Hepatocyte (in vitro differentiated cells): ENCODE measurements at places on chromosomes 2 and 18. TPM values are rescaled to one million over a fixed set of nuclear protein-coding genes. Genes with fewer than 3 reads are reported as not detected.
A peak's percentile ranks its signal among the peaks of the same experiment; 100 is the strongest.

Gene ZC3H8
- total RNA-seq, result 7.4 and 17.5 TPM in 2 replicates

Gene FABP1
- 165 and 244 TPM in 2 replicates for total RNA-seq

Gene GALNT3
- total RNA-seq, result 48.1 and 49.9 TPM in 2 replicates

Gene MC2R
- total RNA-seq, result not detected in 2 replicates

Gene FECH
- total RNA-seq, result 19.3 and 28.1 TPM in 2 replicates

DNA sequence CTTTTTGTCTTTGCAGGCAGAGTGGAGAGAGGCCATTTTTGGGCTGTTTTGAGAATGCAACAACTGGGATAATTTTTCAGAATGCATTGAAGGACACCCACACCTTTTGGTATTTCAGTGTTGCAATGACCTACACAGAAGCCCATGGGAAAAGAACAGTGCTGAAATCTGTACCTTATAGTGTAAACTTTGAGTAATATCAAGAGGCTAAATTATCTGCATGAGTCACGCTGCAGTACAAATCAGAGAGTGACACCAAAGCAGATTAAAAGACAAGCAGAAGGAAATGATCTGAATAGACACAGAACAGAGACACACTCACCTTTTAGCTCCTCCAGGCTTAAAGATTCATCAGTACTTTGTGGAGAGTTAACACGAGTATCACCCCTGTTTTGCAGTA is 265.3 kb downstream of the PAX3 start:
- DNase-seq, result peak; percentile 12

GRCh38 chr2:138867341-138867740 is 87.2 kb upstream of the NXPH2 start:
- no peak for DNase-seq

DNA sequence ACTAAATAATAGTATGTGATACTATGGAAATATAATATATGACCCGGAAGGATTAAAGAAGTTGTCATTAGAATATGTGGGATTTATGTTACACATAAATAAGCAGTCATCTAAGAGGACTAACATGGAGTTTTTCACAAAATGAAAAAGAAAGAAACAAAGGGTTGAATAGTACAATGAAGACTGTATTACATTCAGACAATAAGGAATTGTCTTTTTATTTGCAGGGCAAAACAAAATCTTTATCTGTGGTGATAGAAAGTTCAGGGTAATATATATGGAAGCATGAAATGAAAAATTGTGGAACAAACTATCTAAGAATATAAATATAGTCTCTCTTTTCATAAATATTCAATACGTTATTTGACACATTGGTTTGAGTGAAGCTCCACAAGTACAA is 5.8 kb downstream of the ERMN start:
- DNase-seq, result no peak

DNA sequence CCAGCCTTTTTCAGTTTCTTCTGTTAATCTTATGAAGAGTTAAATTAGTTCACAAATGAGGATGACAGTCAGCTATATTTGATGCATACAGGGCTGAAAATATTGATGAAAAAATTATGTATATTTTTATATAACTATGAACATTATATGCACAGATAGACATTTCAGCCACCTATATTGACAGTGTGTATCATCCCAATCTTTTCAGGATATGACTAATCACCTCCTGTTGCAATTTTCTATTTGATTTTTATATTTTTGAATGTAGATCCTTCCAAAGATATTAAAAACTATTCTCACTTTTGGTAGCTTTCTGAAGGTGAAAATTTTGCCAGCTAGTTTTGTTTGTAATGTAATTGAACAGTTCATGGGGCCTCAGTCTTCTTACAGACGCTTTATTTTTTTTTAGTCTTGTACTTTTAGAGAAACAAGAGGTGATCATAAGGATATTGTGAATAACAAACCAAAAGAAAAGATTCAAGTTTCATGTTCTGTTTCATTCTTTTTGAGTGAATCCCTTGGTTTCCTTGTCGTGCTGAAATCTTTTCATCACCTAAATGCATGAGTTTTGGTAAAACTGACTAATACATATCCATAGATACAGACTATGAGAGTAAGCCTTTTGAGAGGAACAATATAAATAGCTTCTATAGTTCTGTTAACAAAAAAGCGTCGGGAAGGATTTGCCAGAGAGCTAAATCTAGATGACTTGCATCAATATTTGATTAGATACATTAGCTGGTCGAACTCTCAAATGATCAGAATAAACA is 123.1 kb downstream of the ARHGAP15 start:
- no peak for DNase-seq

DNA sequence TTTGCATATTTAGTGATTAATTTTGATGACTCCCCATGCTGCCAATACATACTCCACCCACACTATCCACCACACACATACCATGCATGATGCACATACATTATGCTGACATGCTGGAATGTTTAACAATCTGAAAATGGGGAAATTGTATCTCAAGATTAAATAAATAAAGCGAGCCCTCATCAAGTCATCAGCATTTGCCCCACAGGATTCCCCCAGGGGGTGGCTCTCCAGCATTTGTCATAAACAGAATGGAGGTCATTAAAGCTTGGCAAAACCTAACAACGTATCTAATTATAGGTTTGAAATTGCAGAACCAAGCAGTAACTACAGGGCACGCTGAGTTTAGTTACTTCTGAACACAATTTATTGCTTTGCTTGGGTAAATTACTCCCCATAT is 141.2 kb upstream of the TACR1 start:
- DNase-seq, result no peak

GRCh38 chr2:78701546-78701945 is 324.0 kb upstream of the REG3G start:
- no peak for DNase-seq

DNA sequence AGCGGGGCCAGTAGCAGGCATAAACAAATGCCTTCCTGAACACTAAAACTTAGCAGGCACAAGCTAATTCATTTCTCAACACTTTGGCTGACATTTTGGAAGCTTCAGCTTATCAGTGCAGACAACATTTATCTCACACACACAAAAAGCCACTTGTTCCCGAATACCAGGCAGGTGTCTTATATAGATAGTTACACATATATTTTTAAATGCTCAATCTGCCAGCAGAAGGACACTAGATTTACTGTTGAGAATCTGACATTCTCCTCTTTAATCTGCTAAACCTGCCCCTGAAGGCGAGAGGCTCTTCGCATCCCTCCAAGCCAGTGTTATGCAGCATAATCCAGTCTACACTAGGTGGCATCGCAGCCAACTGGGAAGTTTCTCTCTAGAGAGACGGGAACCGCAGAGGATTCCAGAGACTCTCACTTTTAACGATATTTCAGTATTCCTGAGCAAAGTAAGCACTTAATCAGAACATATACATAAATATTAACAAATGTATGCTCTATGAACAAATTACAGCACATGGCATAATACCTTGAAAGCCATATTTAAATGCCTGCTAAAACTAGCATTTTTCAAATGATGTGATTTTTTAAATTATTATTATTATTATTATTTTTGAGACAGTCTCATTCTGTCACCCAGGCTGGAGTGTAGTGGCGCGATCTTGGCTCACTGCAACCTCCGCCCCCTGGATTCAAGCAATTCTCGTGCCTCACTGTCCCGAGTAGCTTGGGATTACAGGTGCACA is 90.2 kb upstream of the SCG2 start:
- peak; percentile 73 for DNase-seq

DNA sequence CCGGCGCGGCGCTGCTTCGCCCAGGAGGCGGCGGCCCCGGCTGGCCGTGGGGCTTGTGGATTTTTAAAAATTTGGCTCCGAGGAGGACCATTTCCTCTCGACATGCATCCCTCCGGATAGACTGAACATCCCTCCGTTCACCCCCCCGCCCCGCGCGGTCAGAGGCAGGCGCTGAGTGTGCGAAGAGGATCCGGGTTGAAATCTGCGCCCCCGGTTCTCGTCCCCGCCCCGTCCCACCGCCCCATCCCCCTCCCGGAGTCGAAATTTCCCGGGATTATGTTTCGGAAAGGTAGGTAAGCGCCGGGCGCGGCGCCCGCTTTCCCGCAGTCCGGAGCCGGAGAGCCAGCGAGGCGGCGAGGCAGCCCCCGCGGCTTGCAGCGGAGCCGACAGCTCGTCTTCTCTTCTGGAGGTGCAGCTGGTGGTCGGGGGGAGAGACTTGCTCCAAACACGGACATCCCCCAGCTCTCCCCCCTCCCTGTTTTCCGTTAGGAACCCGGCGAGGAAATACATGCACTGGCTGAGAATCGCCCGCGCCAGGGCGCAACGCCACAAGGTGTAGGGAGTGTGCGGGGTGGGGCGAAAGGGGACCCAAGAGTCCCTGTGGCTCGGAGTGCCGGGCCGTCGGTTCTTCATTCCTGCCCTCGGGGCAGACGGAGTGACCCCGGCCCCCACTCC is at the start of gene PRKCE:
Gene PRKCE, plus strand, starts transcription at position 261 of the 675 bp plus-strand sequence.
- DNase-seq, result peak; percentile 54

DNA sequence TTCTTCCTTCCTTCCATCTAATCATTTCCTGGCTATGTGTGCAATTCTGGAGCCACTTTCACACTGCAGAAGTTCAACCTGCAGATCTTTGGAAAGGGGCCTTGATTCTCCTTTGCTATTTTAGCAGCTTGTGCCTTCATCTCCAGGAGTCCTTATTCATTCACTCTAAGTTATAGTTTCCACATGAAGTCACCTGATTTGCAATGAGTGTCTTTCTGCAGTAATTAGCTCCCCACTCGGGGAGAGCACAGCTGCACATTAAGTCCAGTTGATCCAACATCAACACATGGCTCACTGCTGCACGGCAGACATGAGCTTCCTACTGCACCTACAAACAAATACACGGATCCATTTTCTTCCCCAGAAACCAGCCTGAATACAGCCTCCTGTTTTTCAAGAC is 323.1 kb upstream of the TNP1 start:
- DNase-seq, result no peak

GRCh38 chr2:152505495-152505906 is 170.5 kb downstream of the FMNL2 start:
- DNase-seq, result no peak

DNA sequence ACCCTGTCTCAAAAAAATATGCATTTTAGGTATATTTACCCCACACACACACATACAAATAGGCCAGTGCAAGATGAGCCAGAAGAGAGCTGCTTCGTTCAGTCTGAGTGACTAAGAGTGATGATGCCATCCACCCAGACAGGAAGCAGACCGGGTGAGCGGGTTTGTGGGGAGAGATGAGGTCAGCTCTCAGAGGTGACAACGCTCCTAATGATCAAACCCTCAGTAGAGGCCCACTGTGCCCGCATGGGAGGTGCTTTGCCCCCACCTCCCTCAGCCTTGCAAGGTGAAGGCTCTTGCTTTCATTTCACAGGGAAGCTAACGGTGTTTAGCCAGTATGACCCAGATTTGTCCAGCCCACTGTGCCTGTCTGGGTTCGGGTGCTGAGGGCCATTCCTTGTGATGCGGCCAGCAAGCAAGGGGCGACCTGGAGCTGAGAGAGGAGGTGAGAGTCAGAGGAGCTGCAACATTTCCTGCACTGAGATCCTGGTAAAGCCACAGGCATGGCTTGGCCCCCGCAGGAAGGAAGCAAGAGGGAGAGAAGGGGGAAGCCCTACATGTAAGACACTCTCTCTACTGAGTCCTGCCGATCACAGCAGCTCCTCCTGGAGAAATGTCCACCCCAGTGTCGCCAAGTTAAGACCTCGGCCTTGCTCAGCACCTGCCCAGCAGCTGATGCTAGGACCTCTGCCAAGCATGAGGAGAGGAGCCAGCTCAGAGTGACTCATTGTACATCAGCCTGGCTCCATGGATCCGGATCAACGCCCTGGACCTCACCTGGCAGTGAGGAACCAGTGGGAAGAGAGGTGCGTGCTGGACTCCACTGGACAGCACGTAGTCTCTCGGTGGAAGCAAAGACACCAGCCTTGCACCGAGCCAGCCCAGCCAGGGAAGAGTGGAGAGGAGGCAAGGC is 37.0 kb downstream of the NIFK start:
- DNase-seq, result peak; percentile 47

GRCh38 chr2:217934321-217935131 is 68.3 kb downstream of the TNS1 start:
- DNase-seq, result no peak

DNA sequence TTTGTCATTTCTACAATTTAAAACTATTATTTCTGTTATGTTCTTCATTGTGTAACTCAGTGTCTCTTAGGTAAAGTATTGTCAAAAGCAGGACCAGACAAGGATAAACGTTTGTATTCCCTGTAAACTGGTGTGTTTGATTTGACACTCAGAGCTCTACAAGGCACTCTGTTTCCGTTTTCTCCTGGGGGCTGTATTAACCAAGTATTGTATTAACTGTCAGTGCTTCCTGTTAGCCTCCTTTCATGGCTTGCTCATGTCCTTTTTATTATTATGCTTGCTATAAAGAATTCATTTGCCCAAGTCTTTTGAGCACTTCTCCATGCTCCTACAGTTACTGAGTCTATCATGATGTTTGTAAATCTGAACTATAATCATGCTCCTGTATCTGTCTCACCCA is 323.7 kb downstream of the LPIN1 start:
- DNase-seq, result no peak

DNA sequence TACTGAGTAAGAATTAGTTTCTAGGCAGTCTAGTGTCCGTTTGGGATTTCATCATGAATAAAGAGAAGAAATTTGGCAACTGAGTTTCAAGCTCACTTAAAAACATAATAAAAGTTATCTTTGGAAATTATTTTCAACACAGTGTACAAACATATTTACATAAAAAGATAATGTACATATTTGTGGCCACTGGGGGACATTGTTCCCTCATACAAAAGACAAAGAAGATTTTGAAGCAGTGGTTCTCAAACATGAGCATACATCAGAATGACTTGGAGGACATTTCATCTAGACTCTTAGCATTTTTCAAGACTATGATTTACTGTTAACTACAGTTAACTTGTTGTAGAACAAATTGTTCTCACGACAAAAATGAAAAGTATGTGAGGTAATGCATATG is 15.7 kb upstream of the TTC21B start:
- no peak for DNase-seq

- DNase-seq, result no peak
These were observed 128.6 kb downstream of the RGPD3 start for GRCh38 chr2:106339609-106340008.
